NCI-H1694 (cell line): ENCODE measurements at places on chromosomes 1 and 21.
A peak's percentile ranks its signal among the peaks of the same experiment; 100 is the strongest.

DNA sequence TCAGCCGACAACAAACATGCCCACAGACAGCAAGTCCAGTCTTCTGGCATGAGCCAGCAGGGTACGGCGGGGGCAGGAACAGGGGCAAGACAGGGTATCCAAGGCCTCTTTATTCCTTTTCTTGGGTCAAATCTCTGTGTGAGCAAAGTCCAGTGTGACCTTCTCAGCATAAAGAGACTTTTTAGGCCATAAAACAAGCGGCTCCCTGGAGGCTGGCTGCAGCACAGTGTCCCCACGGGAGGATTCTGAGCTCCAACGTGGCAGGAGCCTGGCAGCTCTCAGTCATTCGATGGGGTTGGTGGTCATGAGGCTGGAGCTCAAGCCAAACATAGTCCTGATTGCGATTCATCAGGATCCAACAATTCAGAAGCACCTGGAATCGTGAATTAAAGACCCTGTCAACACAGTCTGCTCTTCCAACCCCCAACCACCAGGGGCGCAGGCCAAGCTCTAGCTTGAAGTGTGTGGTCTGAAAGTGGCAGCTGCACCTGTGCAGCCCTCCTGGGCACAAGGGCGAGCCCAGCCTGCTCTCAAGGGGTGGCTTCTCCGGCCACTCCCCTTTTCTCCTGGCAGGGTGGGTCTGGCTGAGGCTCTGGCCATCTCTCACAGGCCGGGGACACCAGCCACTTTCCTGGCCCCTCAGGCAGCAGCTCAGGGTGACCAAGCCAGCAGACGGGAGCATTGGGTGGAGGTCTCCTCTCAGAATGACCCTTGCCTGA lies 62.1 kb downstream of the SLC66A1 start:
- DNase-seq, result no peak

DNA sequence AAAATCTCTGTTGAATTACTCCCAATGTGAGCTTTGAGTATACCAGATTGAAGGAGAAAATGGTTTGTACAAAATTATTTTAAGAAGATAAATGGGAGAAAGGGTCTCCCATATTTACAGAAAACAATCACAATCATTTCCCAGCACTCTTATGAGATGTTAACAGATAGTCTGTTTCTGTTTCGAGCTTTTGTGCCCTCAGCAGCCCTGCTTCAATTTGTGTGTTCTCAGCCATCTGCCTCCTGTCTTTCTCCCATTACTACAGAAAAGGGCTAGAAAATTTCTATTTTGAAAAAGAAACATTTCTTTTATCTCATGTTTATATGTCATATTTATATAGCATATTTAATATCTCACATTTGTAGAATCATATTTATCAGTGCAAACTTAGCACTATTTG lies 498.4 kb downstream of the TTLL7 start:
- DNase-seq, result no peak

GRCh38 chr1:117389284-117389683 lies 22.0 kb downstream of the MAN1A2 start:
- no peak for DNase-seq

- no peak for DNase-seq
These were observed 85.4 kb downstream of the CEP350 start for GRCh38 chr1:180040034-180040433.

DNA sequence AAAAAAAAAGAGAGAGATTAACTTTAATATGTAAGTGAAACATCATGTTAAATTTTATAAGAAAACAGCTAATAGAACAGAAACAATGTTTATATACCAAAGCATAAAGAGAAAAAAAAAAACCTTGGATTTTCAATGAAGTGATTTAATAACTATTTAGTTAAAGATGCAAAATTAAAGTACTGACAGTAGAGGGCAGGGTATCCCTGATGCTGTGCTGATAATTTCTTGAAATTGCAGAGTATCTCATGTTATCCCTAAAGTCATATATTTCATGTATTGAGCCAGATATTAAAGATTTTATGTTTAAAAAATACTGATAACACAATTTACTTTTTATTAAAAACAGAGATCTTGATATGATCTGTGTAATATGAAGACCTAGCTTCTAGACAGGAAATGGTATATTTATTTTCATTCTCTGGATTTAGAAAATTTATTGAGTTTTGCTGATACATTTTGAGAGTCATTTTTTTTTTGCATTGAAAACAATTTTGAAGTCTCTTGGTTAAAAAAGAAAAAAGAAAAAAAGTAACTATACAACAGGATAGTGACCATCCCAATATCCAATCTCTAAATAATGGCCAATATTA lies 273.2 kb downstream of the USP25 start:
- DNase-seq, result no peak

DNA sequence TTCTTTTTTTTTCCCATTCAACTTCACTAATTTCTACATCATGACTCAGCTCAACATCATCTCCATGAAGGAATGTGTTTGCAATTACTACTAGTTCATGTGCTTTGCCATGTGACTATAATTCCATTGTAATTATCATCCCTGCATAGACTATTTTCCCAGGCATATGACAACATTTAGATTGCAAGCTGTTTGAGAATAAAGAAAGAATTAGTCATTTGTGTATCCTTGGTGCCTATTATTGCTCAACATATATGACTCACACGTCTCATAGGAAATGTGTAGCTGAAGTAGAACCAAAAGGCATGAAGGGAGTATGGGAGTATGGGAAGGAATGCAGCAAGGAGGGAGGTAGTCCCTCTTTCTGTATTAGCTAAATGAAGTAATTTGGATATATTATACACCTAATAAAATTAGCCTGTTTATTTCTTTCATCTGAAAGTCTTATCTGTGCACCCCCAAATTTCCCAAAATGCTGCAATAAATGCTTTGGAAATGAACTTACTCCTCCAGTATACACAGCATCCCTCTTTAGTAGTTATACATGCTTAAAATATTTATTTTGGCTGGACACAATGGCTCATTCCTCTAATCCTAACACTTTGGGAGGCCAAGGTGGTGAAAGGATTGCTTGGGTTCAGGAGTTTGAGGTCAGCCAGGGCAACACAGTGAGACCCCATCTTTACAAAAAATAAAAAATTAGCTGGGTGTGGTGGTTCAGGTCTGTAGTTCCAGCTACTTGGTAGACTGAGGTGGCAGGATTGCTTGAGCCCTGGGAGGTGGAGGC lies 316.9 kb upstream of the ADGRL4 start:
- DNase-seq, result no peak

DNA sequence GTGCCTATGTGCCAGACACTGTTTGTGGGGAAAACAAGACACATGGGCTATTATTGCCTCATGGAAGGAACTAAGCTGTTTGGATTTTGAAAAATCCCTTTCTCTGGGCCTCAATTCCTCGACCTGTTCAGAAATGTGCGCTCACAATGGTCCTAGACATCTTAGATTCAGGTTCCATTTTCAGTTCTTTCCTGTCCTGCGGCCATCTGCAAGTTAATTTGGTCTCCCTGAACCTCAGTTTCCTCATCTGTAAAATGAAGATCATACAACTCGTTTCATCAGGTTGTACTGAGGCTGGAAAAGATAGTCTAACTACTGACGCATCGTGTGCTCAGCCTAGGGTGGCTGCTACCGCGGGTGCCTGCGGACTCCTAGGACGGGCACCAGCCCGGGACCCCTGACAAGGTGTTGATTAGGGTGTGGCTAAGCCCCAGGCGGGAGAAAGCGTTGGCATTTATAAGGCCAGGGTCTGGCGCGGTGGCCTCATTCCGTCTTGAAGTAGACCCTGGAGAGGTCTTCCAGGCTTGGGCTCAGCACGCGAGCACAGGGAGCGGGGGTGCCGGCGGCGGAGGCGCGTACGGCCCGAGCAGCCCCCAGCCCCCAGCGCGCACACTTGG lies 493 bp upstream of the ELOA start:
- DNase-seq, result peak; percentile 5

- no peak for DNase-seq
These were observed 958.3 kb downstream of the ADGRL2 start for GRCh38 chr1:82759035-82759434.

DNA sequence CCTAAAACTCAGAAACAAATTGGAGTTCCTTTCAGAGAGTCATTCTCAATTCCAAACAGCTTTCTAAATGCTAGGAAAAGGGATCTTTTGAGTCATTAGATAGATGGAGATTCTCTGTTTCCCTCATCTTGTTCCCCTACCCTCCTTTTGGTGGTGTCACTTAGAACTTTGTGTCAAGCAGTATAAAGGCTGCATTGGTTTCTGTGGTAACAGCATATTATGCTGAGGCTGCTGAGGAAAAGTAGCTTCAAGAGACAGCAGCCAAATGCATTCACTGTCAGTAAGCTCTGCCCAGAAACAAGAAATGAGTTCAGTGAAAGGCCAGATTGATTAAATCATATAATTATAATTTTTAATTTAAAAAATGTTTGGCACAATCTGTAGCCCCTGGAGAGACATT lies 144.1 kb downstream of the LRRC40 start:
- DNase-seq, result no peak

GRCh38 chr21:16829532-16829931 lies 683.3 kb upstream of the CXADR start:
- DNase-seq, result no peak

DNA sequence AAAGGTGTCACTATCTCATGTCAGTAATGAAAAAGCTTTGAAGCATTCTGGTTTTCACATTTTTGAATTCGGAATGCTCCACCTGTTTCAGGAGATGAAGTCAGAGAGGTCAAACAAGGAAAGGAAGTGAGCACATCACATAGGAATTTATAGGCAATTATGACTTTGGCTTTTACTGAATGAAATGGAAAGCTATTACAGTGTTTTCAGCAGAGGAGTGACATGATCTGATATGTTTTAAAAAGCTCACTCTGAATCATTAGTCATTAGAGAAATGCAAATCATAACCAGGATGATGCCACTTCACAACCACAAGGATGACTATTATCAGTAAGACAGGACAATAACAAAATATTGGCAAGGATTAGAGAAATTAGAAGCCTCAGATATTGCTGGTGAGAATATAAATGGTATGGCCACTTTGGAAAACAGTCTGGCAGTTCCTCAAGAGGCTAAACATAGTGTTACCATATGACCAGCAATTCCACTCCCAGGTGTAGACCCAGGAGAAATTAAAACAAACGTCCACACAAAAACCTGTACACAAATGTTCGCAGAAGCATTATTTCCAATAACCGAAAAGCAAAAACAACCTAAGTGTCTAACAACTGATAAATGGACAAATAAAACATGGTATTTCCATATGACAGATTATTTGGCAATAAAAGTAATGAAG lies 7.5 kb downstream of the TAF1A start:
- DNase-seq, result no peak
